ENCODE measurements at places on chromosomes 3 and 15.

DNA sequence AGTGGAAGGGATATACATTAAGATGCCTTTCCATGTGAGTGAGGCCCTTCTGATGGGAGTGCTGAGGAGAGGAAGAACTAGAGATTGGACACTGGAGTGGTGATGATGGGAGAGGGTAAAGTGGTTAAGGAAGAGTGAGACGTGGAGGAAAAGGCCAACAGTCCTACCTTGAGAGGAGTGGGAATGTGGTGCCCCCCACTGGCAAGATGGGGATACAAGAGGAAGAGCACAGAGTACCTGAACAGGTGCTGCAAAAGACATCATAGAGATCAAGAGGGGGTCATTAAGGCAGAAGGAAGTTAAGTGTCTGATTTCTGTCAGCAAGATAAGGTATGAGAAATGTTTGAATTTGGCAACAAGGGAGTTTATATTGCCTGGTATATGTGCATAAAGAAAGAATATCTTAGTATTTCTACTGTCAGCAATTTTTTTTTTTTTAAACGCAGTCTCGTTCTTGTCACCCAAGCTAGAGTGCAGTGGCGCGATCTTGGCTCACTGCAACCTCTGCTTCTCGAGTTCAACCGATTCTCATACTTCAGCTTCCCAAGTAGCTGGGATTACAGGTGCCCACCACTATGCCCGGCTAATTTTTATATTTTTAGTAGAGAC is 34.0 kb downstream of the ARIH2 start:
- peak; percentile 9 for DNase-seq

DNA sequence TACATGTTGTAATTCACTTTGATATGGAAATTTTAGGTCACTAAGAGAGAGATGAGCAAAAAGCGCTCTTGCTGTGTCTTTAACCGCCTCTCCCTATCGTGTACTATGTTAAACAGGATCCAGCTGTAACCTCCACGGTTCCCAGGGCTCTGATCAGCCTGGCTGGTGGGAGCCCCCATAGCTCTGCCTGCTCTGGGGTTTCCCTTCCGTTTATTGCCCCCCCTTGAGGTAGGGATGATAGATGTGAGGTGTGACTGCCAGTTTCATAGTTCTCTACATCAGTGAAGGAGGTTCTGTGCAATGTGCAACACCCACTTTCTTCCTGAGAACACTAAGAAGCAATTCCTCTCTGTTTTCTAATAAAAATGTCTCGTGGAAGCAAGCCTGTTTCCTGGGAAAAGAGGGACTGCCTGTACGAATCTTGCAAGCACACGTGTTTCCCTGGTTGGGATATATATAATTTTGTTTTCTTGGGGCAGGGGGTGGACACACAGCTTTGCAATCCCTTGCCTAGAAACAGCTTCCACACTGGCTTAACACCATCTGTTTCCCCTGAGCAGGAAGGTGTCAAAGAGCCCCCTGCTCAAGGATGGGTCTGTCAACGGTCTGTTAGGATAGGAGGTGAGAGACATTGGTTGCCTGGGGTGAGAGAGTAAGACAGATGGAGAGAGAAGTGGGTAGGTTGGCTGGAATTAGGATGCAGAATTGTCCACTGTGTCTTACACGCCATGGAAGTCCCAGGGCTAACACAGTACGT is 23.8 kb downstream of the CORO2B start:
- DNase-seq: no peak

DNA sequence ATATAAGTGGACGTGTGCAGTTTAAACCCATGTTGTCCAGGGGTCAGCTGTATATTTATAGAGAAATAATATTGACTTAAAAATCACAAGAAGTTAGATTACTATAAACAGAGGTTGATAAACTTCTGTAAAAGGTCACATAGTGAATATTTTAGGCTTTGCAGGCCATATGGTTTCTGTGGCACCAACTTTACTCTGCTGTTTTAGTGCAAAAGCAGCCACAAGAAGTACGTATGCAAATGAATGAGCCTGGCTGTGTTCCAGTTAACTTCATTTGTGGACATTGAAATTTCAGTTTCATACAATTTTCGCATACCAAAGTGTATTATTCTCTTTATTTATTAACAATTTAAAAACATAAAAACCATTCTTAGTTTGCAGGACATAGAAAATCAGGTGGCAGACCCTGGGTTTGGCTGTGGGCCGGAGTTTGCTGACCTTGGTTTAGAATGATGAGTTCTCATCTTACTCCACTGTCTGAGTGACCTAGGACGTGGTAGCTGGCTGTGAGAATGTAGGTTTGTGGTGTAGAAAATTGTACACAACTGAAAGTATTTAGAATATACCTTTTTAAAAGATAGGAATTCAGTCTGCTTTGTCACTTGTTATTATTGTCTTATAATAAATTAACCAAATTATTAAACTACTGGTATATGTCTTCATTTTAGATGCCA is 16.3 kb downstream of the FAN1 start:
- DNase-seq: no peak

GRCh38 chr3:194854206-194854605 is 168.5 kb downstream of the FAM43A start:
- DNase-seq: no peak

DNA sequence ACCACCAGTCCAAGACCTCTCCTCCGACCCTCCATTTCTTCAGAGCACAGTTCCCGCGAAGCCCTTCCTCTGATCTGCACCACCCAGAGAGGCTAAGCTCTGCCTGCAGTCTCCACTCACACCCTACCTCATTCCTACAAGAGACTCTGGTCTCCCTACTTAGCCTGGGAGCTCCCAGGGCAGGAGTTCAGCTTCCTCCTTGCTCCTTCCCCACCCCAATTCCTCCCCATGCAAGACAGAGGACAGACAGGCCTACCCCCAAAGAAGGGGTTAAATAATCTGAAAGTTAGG is 12.6 kb upstream of the VIPR1 start:
- DNase-seq: no peak

DNA sequence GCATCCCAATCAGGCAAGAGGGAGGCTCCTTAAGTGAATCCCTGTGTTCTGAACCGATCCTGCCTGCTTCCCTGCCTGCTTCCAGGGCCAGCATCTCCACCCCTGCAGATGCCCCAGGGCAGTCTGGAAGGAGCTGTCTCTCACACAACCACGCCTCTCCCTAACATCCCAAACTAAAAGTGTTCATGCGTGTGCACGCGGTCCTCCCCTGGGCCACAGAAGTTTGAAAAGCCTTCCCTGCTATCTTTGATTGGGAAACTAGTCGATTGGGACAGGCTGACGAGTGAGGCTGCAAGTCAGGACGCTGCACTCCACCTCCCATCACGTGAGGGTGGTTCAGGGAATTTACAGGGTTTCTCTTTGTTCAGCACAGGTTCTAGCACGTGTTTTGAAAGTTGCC is 340.9 kb upstream of the ICE2 start:
- DNase-seq: no peak

- no peak for DNase-seq
Observed at GRCh38 chr3:48429960-48430707, at the start of gene PLXNB1. Gene PLXNB1, minus strand, starts transcription at chr3:48430086. Its CDS starts 5,475 bp downstream, at chr3:48424611.

Data from stimulated activated CD4-positive, alpha-beta T cell treated with anti-CD3 and anti-CD28 coated beads, TNF-alpha, amount 100 ng/mL, for 48 hours (primary cell).